ENCODE measurements at places on chromosomes 13 and 19.
A peak's percentile ranks its signal among the peaks of the same experiment; 100 is the strongest.

DNA sequence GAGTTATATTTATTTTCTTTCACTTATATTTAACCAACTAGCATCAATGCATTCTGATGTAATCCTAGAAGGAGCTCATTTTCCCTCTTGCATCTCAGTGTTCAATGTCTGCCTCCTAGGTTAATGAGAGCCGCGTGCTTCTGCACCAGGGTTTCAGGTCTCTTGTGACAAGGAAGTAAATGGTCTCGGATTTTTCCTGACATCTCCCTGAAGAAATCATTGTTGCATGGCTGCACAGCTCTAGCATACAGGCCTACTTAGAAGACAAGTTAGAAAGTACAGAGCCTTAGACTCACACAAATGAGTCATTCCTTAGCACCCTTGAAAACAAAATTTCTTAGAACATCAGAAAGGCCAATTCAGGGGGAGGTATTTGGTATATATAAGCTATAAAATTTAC lies 57.2 kb upstream of the KLF12 start:
- DNase-seq, result no peak

GRCh38 chr13:73698859-73699258 lies 435.3 kb downstream of the KLF12 start:
- DNase-seq, result no peak

DNA sequence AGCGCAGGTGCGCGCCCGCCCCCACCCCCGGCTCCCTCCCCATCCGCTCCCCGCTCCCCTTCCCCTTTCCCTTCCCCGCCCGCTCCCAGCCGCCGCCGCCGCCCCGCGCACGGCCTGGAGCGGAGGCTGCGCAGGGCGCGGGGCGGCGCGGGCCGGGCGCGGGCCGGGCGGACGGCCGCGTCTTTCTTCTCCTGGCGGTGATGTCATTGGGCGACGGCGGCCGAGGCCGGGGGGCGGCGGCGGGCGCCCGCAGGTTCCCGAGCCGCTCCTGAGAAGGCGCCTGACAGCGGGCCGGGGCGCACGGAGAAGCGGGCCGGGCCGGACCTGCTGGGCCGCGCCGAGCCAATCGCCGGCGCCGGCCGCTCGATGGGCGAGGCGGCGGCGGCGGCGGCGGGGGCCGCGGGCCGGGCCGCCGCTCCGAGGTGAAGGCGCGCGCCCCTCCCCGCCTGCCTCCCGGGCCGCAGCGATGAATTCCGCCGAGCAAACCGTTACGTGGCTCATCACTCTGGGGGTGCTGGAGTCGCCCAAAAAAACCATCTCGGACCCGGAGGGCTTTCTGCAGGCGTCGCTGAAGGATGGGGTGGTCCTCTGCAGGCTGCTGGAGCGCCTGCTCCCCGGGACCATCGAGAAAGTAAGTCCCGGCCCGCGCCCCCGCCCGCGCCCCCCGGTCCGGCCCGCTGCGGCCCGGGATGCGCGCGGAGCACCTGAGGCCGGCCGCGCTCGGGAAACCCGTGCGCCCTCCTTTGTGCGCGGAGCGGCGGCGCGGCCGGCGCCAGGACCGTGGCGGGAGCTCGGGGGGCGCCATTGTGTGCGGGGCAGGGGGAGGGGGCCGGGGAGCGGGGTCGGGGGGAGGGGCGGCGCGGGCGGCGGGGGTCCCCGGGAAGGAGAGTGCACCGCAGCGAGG lies at the start of gene ARHGEF7:
Gene ARHGEF7 (plus strand): TSS at position 250 of the 904 bp plus-strand sequence. CDS start 217 bp downstream, at position 467.
- DNase-seq, result no peak

DNA sequence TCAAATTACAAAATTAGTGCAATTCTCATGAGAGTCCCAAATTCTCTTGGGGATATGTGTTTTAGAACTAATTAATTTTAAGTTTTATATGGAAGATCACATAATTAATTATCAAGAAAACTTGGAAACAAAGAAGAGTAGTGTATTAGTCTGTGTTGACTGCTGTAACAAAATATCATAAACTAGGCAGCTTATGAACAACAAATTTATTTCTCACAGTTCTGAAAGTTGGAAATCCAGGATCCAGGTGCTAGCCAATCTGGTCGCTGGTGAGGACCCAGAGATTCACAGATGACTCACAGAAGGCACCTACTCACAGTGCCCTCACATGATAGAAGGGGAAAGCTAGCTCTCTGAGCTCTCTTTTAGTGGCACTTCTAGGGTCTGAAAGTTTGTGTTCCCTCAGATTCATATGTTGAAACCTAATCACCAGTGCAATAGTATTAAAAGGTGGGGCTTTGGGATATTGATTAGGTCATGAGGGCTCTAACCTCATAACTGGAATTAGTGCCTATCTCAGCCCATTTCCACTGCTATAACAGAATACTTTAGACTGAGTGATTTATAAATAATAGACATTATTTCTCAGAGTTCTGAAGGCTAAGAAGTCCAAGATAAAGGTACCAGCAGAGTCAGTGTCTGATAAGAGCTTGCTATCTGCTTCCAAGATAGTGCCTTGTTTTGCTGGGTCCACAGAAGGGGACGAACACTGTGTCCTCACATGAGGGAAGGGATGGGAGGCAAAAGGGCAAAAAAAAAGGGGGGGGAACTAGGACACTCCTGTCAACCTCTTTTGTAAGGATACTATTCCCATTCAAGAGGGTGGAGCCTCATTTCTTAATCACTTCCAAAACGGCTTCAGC lies 1.5 kb upstream of the ARGLU1 start:
- DNase-seq, result no peak

DNA sequence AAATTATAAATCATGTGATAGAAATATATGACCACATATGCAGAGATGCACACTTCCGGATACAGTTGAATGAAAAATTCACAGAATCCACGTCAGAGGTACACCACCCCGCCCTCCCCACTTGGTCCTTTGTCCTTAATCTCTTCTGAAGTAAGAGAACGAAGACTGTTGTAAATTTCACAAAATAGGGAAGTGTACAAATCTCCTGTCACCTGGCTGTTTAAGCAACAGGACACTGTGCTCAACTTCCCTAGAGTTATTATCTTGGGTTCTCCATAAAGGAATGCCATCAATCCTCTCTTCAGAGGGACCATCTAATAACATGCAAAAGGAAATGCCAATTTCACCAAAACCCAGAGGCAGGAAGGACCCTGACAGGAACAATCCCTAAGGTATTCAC lies 10.5 kb upstream of the CEACAM6 start:
- no peak for DNase-seq

GRCh38 chr19:2702170-2703076 lies at the start of gene GNG7:
GNG7 (minus strand) TSS chr19:2702694; CDS start chr19:2520688, 182,006 bp downstream.
- peak; percentile 95 for DNase-seq

Measured in CD4-positive, alpha-beta T cell treated with Interleukin-10 for 1 hour (primary cell).